ENCODE measurements at places on chromosomes 2 and 18.

DNA sequence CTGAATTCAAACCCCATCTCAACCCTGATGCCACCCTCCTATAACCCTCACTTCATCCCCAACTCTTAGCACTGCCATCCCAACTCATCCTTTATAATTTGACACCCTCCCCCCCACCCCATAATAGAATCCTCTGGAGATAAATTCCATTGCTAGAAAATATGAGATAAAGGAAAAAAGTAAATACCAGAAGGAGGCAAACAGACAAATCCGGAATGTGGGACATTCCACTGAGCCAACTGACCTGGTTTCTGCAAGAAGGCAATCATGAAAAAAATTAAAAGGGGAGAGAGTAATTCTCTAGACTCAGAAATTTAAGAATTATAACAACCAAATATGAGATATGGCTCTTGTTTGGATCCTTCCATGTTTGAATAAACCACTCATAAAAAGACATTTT, 132.4 kb downstream of the CYP26B1 start:
- DNase-seq = no peak

DNA sequence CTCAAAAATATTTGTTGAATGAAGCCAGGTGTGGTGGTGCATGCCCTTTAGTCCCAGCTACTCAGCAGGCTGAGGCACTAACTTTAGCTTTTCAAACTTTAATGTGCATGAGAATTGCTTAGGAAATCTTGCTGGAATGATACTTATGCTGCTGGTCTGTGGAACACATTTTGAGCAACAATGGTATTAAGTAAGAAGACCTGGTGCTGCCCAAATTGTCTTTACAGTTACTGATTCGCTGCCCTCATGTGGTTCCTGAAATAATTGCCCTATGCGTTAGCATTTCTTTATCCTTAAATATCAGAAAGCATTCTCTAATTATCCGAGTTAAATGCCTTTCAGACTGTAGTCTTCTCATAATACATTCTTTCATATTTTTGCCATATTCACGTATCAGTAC, 76.0 kb upstream of the SESTD1 start:
- DNase-seq = peak; percentile 65

DNA sequence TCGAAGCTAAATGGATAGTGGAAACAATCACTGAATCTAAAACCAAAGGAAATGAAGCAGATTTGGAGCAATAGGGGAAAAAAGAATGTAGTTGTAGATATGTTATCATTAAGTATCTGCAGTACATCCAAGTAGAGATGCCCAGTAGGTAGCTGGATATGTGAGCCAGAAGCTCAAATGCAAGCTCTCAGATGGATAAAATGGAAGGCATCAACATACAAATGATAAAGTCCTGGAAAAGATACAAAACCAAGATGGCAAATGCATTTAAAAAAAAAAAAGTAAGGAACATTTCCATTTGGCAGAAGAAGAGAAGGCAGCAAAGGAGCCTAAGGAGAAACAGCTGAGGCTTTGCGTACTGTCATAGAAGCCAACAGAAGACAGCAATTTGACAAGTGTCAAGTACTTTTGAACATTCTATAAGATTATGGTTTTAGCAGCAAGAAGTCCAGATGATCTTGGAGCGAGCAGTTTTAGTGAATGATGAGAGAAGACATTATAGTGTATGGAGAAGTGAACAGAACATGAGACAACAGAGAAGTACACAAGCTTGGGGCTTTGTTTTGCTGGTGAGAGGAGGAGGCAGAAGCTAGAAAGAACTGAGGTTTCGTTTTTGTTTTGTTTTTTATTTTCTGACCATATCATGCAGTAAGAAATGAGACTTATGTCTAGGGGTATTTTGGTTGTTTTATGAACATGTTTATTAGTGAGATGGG, 18.3 kb downstream of the ROCK2 start:
- peak; percentile 8 for DNase-seq

GRCh38 chr2:140880573-140880972, 1250.2 kb downstream of the LRP1B start:
- no peak for DNase-seq

GRCh38 chr2:114046866-114047435, 157.1 kb downstream of the ACTR3 start:
- no peak for DNase-seq

- DNase-seq = no peak
These were observed 36.2 kb downstream of the CCBE1 start for GRCh38 chr18:59660786-59661743.

DNA sequence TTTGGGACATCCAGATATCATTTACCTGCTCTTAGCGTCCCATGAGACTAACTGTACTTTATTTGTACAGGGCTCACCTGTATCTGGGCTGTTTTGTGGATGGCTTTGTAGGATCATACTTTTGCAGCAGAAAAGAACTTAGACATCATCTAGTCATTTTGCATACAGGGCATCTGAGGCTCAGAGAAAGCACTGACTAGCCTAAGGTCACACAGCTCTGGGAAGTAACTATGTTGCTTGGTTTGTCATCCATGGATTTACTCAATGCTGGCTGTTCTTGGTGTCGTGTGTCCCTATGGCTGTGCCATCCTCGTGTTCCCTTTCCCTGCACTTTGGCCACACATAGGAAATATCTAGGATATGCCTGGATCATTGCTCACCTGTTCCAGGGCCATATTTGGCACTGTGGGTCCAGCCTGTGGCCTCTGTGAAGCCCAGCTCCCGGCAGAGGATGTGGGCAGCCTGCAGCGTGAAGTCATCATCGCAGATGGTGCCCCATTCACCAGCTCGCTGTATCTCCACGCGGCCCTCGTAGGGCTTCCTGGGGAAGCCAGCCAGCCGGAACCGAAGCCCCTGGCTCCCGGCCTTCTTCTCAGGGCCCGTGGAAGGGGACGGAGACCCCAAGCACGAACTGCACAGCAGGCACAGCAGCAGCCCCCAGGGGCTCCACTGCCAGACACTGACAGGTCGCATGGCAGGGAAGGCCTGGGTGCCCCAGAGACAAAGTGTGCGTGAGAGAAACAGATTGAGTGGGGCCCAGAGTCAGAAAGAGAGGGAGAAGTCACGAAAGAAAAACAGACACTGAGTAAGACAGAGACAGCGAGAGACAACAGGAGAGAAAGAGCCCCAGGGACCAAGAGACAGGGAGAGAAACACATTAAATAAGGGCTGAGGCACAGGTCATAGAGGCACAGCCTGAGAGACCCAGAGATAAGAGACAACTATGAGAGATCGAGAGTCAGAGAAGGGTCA, 1.5 kb downstream of the LOXL3 start:
- no peak for DNase-seq

All from hematopoietic multipotent progenitor cell treated with erythropoietin and hydrocortisone succinate and interleukin-3 and kit ligand, for 4 days (in vitro differentiated cells).